ENCODE measurements at places on chromosomes 16 and 17. TPM values are rescaled to one million over a fixed set of nuclear protein-coding genes. Genes with fewer than 3 reads are reported as not detected.

GRCh38 chr17:4573669-4574068 is 10.7 kb upstream of the SMTNL2 start:
- DNase-seq: no peak

GRCh38 chr17:59561042-59561441 is 4.4 kb upstream of the DHX40 start:
- no peak for DNase-seq

- no peak for DNase-seq
These were observed 391.0 kb downstream of the WWOX start for GRCh38 chr16:78490431-78490830.

Gene LUC7L3
- total RNA-seq: 158 TPM

GRCh38 chr17:22304667-22305303 is 612.5 kb downstream of the KCNJ18 start:
- DNase-seq: no peak

GRCh38 chr16:88375236-88375975 is 7.4 kb upstream of the ZNF469 start:
- no peak for DNase-seq

DNA sequence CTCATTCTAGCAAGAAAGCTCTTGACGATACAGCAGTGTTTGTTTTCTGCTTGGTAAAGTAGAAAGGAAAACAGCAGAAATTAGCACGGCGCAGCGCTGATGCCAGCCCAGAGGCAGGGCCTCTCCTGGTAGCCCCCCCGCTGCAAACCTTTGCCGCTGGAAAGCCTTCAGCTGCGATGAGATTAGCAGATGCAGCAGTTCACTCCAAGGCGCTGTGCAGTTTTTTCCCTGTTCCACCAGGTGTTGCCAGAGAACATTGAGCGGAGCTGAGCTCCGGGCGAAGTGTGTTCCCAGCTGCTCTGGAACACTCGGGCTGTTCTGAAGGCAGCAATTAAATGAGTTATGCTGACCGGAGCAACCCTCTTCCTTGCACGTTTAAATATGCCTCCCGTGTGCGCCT is 72.5 kb downstream of the RBFOX1 start:
- no peak for DNase-seq

DNA sequence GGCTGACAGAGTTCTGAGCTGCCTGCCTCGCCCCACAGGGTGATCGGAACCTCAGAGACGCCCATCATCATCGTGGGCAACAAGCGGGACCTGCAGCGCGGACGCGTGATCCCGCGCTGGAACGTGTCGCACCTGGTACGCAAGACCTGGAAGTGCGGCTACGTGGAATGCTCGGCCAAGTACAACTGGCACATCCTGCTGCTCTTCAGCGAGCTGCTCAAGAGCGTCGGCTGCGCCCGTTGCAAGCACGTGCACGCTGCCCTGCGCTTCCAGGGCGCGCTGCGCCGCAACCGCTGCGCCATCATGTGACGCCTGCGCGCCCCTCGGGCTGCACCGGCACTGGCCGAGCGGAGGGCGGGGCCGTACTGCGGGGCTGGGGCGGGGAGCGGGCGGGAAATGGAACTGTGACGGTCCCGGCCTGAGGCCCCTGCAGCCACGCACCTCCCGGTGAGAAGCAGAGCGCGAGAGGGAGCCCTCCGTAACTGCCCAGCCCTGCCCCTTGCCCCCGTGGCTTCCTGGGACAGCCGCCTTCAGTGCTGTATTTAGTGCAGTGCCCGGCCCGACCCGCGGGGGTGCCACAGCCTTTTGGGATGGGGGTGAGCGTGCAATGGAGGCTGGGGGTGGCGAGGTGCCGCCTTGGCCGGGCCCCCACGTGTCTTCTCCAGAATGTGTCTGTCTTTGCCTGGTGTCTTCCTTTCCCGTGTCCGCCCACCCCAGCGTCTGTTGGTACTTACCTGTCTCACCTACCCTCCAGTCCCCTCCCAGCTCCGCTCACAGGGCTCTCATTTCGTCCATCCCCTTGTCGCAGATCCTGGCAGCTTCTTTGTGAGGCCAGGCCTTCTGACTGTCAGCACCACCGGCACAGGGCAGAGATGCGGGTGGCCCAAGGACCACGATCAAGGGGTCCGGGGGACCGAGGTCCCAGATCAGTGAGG is 9.8 kb downstream of the RASL10B start:
- DNase-seq: no peak

Gene ABCA8
- 87.5 TPM for total RNA-seq

- no peak for DNase-seq
These were observed 72.2 kb downstream of the RPGRIP1L start for GRCh38 chr16:53631236-53632025.

DNA sequence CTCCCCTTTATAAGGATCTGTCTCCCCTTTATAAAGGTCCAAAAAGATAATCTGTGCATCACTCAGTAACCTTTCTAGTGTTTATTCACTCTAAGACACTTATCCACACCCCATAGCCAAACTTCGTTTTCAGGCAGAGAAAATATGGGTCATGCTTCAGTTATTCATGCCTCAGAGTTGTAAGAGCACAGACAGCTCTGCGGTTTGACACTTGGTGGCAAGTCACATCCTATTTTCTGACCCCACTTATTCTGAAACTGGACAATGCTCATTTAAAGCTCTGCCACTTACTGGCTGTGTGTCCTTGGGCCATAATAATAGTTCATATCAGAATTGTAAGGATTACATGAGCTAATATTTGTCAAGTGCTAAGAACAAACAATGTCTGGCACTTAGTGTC is 2.0 kb upstream of the KRTAP2-1 start:
- DNase-seq: no peak

Gene SLC52A1
- 50.8 TPM for total RNA-seq

Gene ZSCAN10
- total RNA-seq: not detected

GRCh38 chr16:16164243-16164642 is 59.1 kb downstream of the ABCC6 start:
- no peak for DNase-seq

DNA sequence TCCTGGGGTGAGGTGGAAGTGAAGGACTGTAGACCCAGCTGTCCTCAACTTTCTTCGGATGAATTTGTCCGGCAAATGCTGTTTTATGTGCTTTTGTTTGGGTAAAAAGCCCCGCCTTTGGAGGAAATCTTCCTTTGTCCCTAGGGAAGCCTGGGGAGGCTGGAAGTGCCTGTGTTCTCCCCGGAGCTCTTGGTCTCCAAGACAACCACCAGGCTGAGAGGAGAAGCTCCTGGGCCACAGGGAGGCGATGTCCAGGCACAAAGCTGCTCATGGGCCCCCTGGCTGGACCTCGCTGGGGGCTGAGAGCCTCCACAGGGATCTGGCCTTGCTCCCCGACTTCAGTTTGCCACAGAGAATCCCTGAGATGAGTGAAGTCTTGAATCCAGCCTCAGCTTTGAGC is 293.1 kb upstream of the N4BP1 start:
- DNase-seq: no peak

Gene BRD7
- 27.8 TPM for total RNA-seq

Gene OR1D5
- not detected for total RNA-seq

Gene MEIOB
- total RNA-seq: not detected

GRCh38 chr17:82274134-82275020 is 877 bp upstream of the CSNK1D start:
- no peak for DNase-seq

Gene SLC46A1
- total RNA-seq: 92.6 TPM

DNA sequence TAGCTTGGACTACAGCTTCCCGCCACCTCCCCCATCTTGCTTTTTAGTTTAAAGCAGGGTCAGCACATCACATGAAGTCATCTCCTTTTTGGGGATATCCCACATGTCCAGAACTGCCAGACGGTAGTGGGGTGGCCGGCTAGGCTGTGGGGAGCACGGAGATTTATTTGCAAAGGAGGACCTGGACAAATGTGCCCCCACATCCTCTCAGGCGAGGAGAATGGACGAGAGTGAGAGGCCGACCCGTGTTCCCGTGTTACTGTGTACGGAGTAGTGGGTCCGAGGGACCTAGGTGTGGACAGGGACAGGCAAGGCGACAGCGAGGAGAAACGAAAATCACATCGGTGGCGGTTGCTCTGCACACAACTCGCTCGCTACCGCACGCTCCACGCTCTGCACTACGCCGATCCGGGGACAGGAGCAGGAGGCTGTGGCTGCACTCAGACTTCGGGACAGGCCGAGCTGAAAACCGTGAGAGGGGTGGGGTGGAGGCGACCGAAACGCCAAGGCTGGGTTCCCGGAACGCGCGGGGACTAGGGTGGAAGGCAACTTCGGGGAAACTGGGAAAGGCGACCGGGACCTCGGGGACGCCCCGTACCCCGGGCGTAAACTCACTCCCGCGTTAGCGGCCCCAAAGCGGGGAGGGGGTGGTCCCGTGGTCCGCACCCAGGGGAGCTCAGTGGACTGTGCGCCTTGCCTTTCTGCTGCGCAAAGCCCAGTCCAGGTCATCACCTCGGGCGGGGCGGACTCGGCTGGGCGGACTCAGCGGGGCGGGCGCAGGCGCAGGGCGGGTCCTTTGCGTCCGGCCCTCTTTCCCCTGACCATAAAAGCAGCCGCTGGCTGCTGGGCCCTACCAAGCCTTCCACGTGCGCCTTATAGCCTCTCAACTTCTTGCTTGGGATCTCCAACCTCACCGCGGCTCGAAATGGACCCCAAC is at the start of gene MT1A:
Gene MT1A, plus strand, starts transcription at position 853 of the 937 bp plus-strand sequence. Its CDS starts 73 bp downstream, at position 926.
- DNase-seq: peak; percentile 82

DNA sequence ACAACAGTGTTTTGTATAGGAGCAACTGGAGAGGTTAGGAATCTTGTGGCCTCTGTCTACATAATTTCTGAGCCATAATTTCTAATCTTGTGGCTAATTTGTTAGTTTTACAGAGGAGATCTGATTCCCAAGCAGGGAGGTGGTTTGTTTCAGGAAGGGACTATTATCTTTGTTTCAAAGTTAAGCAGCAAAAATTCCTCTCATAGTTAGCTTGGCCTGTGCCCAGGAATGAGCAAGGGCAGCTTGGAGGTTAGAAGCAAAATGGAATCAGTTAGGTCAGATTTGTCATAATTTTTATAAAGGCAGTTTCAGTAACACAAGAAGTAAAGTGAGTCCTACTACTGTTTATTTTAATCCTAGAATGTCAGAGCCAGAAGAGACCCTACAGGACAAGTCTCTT is 2.0 kb upstream of the RDM1 start:
- no peak for DNase-seq

GRCh38 chr16:7115898-7116297 is 216.7 kb upstream of the RBFOX1 start:
- DNase-seq: no peak

DNA sequence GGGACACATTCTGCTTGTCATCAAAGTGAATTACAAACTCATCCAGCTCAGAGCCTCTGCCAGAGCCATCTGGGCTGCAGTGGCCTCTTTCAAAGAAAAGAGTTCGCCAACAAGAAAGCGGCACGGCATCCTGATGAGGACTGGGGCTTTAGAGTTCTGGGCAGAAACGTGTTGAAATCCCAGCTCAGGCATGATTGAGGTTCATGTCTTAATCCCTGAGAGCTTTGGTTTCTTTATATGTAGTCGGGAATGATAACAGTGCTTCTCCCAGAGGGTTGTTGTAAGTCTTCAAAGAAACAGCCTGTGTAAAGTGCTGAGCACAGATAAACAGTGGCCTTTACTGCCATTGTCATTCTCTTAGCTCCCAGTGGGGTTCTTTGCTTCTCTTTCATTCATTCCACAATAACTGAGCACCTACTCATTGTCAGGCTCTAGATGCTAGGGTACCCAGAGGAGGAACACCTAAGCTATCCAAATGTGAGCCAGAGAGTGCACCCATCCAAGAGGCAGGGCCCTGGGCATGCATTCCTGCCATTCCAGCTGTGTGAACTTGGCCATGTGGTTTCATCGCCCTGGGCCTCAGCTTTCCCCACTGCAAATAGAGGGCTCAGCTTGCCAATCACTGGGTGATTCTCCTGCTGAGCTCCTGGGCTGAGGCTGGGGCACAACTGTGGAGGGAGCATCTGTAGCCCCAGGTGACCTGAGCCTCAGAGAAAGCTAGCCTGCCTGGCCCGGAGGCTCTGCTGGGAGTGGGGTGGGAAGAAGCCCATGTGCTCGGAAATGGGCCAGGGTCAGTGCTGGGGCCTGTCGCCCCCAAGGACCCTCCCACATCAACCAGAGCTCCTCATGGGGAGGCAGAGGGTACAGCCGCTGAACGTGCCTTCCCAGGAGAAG is 38.3 kb upstream of the CRHR1 start:
- DNase-seq: no peak

DNA sequence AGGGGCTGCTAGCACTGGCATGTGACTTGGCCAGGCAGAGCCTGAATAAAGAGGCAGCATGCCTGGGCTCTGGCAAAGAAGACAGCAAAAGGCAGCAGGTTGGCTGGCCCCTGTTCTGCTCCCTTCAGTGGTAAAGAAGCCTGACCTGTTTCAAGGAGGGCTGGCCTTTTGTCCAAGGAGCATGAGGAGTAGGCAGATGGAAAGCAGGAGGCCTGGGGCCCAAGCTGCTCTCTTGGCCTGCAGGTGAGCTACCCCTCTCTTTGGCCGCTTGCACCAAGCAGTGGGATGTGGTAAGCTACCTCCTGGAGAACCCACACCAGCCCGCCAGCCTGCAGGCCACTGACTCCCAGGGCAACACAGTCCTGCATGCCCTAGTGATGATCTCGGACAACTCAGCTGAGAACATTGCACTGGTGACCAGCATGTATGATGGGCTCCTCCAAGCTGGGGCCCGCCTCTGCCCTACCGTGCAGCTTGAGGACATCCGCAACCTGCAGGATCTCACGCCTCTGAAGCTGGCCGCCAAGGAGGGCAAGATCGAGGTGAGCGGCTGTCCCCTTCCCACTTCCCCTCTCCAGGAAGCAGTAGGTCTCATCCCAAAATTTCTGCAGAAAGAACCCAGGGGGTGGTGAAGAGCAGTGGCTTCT is 8.0 kb downstream of the TRPV2 start:
- no peak for DNase-seq

DNA sequence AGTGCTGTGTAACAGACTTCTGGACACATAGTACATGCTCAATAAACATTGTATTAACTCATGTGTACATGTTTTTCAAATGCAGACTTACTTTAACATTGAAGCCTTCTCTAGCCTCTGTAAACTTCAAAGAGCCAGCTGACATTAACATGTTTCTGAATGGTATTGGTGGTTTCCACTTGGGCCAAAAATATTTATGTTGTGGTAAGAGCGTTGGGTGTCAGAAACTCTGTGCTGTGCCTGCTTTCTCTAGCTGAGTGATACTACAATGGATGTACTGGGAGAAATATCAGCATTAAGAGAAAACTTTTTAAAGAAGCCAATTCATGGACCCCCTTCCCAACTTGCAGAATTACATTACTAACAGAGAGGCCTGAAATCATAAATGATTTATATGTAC is 1951.7 kb downstream of the TP53TG3F start:
- DNase-seq: no peak

GRCh38 chr17:71427801-71428200 is 693.0 kb upstream of the SOX9 start:
- DNase-seq: no peak

- DNase-seq: no peak
These were observed 21.1 kb downstream of the EIF4A3 start for GRCh38 chr17:80125656-80126448.

GRCh38 chr17:44255915-44256314 is 12.0 kb downstream of the SLC4A1 start:
- no peak for DNase-seq

Gene CLEC19A
- total RNA-seq: not detected
